Peyer's patch (tissue), 4 donors: ENCODE measurements at places on chromosomes 11 and 22. TPM values are rescaled to one million over a fixed set of nuclear protein-coding genes. Genes with fewer than 3 reads are reported as not detected.

GRCh38 chr11:45560155-45560912 lies 105.1 kb downstream of the CHST1 start:
- DNase-seq = no peak

Gene FOLR3
- not detected for total RNA-seq

- DNase-seq = no peak
These were observed 279.7 kb upstream of the CTSC start for GRCh38 chr11:88617226-88617625.

GRCh38 chr11:34587282-34587677 lies 33.6 kb upstream of the EHF start:
- DNase-seq = no peak
